ENCODE measurements at places on chromosomes 6 and 20.

DNA sequence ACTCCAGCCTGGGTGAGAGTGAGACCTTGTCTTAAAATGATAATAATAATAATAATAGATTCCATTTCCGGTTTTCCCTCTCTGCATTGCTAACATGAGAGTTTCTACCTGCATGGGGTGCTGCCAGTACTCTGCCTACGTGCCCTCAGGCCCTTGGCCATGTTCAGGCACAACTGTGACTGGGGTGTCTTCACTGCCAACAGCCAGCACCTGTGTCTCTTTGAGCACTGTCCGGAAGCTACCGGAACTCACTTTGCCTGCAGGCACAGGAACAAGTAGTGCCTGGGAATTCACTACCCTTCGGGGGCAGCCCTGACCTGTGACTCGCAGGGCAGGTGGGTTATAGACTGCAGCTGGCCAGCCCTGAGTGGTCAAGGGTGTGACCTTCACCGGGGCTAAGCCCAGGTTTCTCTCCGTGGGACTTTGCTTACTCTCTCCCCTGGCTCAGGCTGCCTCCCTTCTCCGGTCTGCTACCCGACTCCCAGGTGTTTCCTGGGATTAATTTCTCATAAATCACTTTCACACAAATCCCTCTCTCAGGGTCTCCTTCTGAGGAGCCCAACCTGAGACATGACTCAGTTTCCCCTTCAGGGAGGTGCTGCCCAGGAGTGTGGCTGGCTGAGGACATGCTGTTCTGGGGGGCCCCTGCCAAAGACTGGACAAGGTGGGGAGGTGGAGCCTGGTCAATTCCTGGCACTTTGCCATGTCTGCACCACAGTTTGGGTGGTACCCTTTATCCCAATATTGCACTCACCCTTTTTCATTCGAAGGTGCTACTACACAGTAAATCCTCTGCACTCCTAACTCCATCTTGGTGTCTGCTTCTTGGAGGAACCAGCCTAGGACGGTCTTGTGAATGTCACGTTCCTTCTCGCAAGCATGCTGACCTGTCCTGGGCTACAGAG is 79.5 kb upstream of the RALGAPA2 start:
- DNase-seq, result no peak

DNA sequence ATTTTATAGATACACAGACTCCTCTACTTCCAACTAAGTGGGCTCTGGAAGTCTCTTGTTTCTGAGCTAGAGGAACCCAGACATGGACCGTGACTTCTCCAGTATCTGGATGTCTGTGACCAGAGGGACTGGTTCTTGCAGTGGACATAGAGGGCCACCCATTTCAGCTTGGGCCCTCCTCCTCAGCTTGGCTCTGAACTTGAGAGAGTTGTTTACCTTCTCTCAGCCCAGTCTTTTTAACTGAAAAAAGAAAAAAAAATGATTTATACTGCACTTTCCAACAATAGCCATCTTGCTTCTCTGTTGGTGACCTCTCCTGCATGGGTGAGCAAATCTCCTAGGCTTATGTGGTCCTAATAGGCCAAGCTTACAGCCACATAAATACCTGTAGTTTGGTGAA is 60.3 kb upstream of the TMEM181 start:
- DNase-seq, result no peak

- DNase-seq, result no peak
Observed at GRCh38 chr20:59790346-59790745, 143.1 kb downstream of the SYCP2 start.

- no peak for DNase-seq
Observed at GRCh38 chr6:18207438-18207837, 52.2 kb downstream of the KDM1B start.

- DNase-seq, result no peak
Observed at GRCh38 chr6:144955859-144956258, 670.7 kb downstream of the UTRN start.

DNA sequence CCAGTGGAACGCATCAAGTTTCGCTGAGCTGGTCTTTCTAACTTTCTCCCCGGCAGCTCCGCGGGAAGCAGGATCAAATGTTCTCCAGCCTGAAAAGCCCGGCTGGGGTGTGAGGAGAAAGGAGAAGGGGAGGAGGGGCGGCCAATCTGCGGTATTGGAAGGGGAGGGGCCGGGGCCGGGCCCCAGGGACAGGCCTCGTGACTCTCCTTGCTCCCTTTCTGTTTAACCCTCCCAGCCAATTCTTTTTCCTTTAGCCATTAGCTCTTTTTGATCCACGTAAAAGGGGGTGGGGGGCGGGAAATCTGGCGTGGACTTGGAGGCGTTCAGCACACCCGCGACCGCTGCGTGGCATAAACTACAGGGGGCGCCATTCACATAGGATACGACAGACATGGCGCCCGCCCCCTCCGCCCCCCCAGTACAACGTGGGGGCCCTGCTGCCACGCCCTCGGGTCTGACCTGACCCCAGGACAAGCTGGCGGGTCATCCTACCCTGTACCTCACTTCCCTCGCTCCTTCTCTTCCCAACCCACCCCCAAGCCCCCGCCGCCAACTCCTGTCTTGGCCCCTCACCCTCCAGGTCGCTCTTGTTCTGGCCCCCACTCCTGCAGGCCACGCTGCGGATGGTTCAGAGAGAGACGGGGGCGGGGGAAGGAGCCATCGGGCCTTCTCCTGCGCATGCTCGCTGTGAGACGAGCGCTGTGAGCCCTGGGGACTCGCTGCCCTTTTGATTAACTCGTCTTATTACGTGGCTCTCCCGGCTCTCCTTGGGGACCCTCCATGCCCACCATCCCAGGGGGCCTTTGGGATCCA is 7.8 kb upstream of the MDGA1 start:
- peak; percentile 76 for DNase-seq

DNA sequence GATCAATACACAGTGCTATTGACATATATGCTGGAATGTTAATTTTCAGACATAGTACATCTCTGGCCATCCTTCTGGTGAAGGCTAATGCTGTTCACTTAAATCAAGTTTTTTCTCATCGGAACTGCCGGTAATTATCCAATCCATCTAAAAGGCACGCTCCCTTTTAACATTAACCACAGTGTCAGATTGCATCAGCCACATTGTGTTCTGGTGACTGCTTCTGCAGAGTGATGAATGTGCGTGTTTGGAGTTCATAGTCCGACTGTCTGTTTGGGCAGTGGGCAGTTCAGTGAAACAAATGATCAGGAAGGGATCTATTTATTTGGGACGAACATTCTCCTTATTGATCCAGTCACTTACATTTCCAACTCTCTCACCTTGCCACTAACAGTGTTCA is 49.5 kb downstream of the SOBP start:
- DNase-seq, result no peak

- DNase-seq, result no peak
Observed at GRCh38 chr6:70231311-70231710, 71.6 kb downstream of the COL9A1 start.

DNA sequence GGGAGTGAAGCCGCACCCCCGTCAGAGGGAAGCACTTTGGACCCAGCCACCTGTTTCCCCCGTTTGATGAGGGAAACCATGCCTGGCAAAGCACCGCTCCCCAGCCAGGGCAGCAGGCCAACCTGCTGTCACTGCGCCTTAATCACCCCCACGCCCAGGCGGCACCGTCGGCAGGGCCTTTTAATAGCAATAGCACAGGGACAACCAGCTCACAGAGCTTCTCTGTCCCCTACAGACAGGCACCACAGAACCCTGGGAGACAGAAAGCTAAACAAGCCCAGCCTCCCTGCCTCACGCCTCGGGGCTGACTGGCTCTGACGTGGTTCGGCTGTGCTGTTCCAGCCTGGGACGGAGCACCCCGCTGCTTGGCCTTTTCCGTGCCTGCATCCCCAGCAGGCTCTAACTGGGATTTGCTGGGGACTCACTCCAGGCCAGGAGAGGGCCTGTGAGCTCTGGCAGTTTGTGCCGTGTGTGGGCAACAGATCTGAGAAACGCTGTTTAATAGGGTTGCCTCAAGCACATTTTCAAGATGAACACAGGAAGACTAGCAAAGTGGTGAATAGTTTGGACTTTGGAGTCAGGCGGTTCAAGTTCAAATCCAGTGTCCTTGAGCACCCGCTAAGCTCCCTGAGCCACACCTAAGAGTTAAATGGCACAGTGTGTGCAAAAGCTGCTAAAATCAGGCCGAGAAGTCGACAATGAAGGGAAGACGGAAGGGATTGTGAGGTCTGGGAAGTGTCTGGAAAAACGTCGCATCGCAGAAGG is 223.8 kb downstream of the NRN1 start:
- no peak for DNase-seq

DNA sequence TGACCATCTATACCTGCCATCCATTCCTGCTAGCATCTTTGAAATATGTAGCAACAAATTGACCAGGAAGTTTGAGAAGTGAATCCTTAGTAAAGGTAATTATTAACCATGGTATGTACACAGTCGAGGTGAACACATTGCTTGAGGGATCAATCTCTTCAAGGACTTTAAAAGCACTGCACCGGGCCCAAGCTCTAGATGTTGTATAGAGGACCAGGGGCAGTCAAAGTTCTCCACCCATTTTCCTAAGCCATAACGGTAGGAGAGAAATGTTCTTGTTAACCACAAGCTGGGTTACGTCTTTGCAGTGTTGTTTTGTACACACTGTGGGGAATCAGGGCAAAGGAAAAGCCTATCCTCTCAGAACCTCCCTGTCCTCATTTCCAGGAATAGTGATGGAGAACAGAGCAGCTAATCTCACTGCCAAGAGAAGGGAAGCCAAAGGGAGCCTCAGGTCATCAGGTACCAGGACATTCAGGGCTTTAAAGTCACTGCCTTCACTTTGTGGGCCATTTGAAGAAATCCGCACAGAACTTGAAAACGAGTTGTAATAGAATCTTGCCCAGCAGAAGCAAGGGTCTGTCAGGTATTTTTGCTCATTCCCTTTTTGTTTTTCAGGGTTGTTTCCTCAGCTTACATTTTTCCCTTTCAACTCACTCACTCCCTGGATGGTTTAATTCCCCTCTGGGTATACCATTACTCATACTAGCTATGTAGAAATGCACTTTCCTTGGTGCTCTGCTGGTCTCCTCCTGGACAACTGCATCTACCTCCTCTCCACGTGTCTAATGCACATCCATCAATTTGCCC is 5.3 kb upstream of the PM20D2 start:
- no peak for DNase-seq

GRCh38 chr6:138005846-138006245 is 101.4 kb downstream of the PERP start:
- no peak for DNase-seq

- no peak for DNase-seq
Observed at GRCh38 chr6:94673251-94673650, 904.1 kb upstream of the MANEA start.

Data from GM19239 (cell line).